RWPE1 (cell line): ENCODE measurements at places on chromosomes 4 and X.
A peak's percentile ranks its signal among the peaks of the same experiment; 100 is the strongest.

GRCh38 chrX:91137883-91138282, 296.8 kb upstream of the PABPC5 start:
- no peak for DNase-seq

DNA sequence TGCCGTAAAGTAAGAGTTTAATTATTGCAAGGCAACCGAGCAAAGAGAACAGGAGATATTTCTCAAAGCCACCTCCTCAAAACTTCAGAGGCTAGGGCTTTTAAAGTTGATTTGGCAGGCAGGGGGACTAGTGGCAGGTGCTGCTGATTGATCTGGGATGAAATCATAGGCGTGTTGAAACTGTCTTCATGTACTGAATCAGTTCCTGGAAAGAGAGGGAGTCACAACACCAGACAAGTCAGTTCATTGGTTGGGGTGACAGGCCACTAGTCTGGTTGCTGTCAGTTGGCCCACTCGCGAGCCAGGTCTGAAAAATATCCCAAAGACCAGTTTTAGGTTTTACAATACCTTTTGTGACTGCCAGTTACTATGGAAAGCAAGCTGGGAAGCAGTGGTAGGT, 10.8 kb upstream of the VCX3A start:
- no peak for DNase-seq

DNA sequence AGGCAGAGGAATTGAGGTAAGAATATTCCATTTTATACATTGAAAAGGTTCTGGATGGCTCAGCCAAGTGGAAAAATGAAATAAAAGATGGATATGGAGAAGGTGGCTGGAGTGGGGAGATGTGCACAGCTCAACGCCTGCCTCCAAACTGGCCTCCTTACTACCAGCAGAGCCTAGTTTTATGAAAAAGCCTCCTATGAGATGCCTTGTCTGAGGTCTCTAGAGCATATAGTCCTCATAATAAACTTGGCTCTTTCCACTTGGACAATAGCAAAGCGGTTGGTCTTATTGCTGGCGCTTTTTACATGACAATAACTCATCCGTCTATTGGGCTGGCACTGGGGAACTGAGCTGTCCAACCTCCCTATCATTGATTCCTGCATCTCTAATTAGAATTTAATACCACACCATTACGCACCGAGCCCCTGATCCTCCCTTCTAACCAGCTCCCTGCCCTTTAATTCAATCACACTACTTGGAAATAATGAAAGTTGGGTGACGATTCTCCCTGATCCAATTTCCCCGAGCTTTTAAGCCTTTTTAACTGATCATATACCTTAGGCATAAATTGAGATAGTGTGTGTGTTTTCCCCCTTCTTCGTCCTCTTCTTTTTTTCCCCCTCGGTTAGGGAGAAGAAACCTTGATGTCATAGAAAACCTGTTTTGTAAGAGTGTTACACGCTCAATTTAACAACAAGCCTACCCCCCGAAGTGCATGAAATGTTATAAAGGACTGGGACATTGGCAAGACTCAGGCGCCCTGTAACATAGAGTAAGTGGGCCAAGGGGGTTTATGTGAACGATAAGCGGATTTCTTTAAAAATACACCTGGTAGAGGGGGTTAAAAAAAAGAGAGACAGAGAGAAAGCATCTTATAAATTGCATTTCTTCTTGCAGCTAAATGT, at the start of gene PHOX2B:
PHOX2B (minus strand) TSS at position 155 of the 905 bp plus-strand sequence; CDS start at position 40, 115 bp downstream.
- DNase-seq: no peak

DNA sequence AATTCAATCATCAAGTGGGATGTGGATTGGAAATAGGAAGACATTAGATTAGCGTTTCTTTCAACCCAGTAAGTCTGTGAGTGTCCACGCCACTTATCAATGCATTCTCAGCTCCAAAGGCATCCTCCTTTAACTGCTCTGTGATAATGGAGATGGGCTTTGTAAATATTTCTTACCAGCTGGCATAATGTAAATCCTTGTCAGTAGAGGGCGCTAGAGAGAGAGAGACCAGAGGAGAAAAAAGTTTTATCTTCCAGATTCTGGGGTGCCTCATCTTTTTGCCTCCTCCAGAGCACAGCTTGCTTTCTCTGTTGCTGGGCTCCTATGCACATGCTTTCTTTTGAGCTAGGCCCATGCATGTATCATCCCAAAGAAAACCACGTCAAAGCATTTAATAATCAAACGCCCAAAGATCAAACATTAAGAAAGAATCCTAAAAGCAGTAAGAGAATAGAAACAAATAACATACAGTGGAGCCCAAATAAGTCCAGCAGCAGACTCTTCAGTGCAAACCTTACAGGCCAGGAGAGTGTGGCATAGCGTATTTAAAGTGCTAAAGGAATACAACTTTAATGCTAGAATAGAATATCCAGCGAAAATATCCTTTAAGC, 9.6 kb upstream of the MTMR1 start:
- DNase-seq: peak; percentile 23

GRCh38 chr4:70713453-70714078, 8.2 kb upstream of the RUFY3 start:
- DNase-seq: peak; percentile 11

DNA sequence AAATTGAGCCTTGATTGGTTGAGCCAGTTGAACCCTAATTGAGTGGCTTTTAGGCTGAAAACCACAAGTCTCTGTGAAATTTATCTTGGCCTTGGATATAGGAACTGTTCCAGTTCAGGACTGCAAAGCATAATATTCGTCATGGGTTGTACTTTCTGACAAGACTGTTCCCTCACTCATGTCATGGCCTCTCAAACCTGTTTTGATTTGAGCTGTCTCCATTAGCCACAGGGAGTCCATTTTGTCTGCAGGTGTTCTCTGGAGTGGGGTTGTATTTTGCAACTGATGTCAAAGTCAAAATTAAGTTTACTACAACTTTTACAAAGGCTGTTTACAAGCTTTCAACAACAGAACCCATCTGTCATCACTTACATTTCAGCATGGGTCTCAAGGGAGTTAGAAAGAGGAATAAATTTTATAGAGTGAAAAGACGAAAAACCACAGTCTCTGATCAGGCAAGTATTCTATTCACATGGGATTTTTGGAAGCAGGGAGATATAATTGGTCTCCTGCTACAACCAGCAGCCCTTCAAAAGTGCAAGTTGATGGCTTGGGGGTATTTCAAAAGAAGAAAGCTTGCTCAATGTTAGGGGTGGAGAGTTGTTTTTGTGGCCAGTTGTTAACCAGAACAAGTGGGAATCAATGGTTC, 1716.3 kb downstream of the C4orf33 start:
- no peak for DNase-seq

GRCh38 chr4:121594796-121595526, 101.8 kb downstream of the ANXA5 start:
- no peak for DNase-seq
